ENCODE measurements at places on chromosomes 4 and X. TPM values are rescaled to one million over a fixed set of nuclear protein-coding genes. Genes with fewer than 3 reads are reported as not detected.

The LRIT3 gene
- total RNA-seq = 0.25 TPM

The CT45A10 gene
- total RNA-seq = not detected

DNA sequence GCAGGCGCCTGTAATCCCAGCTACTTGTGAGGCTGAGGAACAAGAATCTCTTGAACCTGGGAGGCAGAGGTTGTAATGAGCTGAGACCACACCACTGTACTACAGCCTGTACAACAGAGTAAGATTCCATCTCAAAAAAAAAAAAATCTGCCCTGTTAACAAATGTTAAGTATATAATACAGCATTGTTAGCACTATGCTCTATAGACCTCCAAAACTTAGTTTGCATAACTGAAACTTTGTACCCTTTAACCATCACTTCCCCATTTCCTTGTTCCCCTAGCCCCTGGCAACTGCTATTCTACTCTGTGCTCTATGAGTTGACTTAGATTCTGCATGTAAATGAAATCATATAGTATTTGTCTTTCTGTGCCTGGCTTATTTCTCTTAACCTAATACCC, 76.7 kb downstream of the TAB3 start:
- no peak overlapping the region for H3K27ac ChIP-seq
- no peak for DNase-seq
- H3K36me3 ChIP-seq = no peaks in the 10 kb centered on the region
- H3K27me3 ChIP-seq = no peaks in the 10 kb centered on the region

DNA sequence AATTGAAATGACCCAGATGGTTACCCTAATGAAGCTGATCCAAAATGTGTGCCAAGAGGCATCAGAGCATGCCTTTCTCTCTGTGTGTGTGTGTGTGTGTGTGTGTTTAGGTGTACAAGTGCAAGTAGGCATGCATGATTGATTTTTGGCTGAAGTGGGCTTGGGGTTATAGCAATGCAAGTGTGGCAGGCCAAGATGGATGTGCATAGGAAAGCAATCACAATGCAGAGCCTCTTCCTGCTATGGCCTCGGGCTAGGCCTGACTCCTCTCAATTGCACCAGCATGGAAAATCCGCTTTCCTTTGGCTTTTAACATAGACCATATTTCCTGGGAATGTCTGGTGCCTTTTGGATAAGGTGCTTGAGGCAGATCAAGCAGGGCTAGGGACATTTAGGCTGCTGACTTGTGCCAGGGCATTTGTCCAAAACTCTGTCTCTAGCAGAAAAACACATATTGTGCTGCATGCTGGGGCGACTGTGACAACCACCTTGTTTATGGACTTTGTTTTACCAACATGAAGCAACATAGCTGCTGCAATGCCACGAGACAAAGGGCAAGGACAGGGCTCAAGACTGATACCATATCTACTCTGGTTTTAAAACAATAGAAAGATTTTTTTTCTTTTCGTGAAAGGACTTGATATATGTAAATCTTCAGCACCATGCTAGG, 395.7 kb downstream of the RAPGEF2 start:
- no peak overlapping the region for H3K4me3 ChIP-seq
- peak; percentile 46 for DNase-seq
- no peaks in the 10 kb centered on the region for H3K36me3 ChIP-seq
- H3K27me3 ChIP-seq = no peaks in the 10 kb centered on the region
- H3K27ac ChIP-seq = no peak overlapping the region

- no peaks in the 10 kb centered on the region for H3K4me1 ChIP-seq
- H3K27ac ChIP-seq = no peak overlapping the region
- H3K4me3 ChIP-seq = no peak overlapping the region
- DNase-seq = no peak
Observed at GRCh38 chrX:71439420-71439819, 73.3 kb downstream of the TAF1 start.

GRCh38 chr4:7197910-7198309, 5.6 kb downstream of the SORCS2 start:
- no peak overlapping the region for H3K4me3 ChIP-seq
- H3K36me3 ChIP-seq = no peaks in the 10 kb centered on the region
- H3K27ac ChIP-seq = no peak overlapping the region
- DNase-seq = peak; percentile 52
- peaks cover 3% of the 10 kb centered on the region for H3K27me3 ChIP-seq
- H3K4me1 ChIP-seq = no peaks in the 10 kb centered on the region

The GABRE gene
- total RNA-seq = 16.6 TPM

The VSIG4 gene
- 80.0 TPM for total RNA-seq

- H3K4me3 ChIP-seq = no peak overlapping the region
- H3K4me1 ChIP-seq = no peaks in the 10 kb centered on the region
- no peaks in the 10 kb centered on the region for H3K36me3 ChIP-seq
- H3K27me3 ChIP-seq = no peaks in the 10 kb centered on the region
- no peak overlapping the region for H3K27ac ChIP-seq
Observed at GRCh38 chr4:55675196-55675793, 39.2 kb upstream of the NMU start.

The HTT gene
- 64.0 TPM for total RNA-seq

The TMEM35A gene
- total RNA-seq = 1.1 TPM

- H3K27me3 ChIP-seq = no peaks in the 10 kb centered on the region
- H3K36me3 ChIP-seq = no peaks in the 10 kb centered on the region
- no peak overlapping the region for H3K4me3 ChIP-seq
- no peak overlapping the region for H3K27ac ChIP-seq
- no peak for DNase-seq
Observed at GRCh38 chrX:68705986-68706385, 58.5 kb downstream of the STARD8 start.

DNA sequence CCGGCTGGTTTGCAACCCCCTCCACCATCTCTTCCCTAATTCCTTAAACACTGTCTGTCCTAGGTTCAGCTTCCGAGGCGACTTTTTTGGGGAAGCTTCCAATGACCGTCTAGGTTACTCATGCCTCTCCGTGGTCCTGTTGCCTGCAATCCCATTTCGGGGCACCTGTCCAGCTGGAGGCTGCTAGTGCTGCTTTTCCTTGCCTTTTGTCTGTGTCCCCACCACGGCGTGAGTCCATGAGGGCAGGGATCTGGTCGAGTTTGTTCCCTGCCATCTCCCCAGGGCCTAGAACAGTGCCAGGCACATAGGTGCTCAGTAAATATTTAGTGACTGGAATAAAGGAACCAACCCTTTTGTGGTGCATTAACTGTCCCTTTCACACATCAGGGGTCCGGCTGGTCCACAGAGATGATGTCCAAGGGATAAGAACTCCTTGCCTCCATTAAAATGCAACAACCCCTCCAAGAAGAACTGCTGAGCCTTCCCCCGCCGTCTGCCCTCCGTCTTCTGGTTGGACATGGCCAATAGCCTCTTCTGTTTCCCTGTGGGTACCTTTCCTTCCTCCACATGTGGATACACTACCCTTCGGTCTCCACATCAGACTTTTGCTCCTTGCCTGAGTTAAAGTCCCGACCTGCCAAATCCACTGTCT, 5.7 kb upstream of the SORCS2 start:
- no peak overlapping the region for H3K4me3 ChIP-seq
- H3K27ac ChIP-seq = no peak overlapping the region
- H3K27me3 ChIP-seq = peaks cover 2% of the 10 kb centered on the region
- no peaks in the 10 kb centered on the region for H3K4me1 ChIP-seq

The UGT2B11 gene
- total RNA-seq = not detected

The PLXNB3 gene
- total RNA-seq = 5.6 TPM

- H3K36me3 ChIP-seq = no peaks in the 10 kb centered on the region
- no peak overlapping the region for H3K27ac ChIP-seq
- H3K27me3 ChIP-seq = no peaks in the 10 kb centered on the region
- DNase-seq = no peak
- H3K4me1 ChIP-seq = peaks cover 8% of the 10 kb centered on the region
- no peak overlapping the region for H3K4me3 ChIP-seq
Observed at GRCh38 chr4:4990857-4991540, 28.3 kb downstream of the CYTL1 start.

The RAB40AL gene
- total RNA-seq = 1.1 TPM

DNA sequence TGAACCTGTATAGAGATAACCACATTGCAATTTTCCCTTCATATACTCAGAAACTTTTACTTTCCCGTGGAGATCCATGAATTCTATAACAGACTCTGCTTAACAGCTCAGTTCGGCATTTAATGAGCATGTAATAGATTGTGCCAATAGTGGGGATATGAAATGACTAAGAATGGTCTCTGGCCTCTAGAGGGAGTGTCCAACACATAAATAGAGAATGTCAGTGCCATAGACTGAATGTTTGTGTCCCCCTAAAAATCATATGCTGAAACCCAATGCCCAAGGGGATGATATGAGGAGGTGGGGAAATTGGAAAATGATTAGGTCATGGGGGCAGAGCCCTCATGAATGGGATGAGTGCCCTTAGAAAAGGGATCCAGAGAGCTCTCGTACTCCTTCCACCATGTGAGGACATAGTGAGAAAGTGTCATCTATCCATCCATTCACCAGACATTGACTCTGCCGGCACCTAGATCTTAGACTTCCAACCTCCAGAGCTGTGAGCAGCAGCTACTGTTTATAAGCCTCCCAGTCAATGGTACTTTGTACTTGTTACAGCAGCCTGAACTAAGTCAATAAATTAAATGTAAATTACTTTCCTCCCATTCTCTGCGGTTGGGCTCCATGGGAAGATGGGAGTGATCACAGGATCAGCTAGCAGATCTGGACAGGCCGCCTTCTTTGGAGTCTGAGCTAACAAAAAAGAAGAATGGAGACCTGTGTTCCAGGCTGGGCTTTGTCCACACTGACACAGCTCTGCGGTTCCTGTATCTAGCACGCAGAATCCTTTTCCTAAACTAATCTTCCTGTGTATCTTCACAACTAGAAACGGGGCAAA, 28.1 kb upstream of the HPSE start:
- no peak overlapping the region for H3K27ac ChIP-seq
- H3K27me3 ChIP-seq = no peaks in the 10 kb centered on the region
- H3K4me1 ChIP-seq = no peaks in the 10 kb centered on the region
- peak; percentile 75 for DNase-seq

DNA sequence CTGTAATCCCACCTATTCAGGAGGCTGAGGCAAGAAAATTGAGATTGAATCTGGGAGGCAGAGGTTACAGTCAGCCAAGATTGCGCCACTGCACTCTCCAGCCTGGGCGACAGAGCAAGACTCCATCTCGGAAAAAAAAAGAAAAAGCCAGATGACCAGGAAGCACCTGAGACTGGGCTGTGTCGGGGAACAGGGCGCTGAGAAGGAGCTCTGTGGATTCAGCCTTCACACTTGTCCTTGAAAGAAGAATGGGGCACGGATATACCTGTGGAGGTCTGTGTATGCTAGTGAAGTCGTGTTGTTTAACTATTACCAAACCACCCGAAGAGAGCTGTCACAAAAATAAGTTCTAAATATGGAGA, 39.3 kb upstream of the TADA2B start:
- H3K36me3 ChIP-seq = peaks cover 32% of the 10 kb centered on the region
- no peak overlapping the region for H3K27ac ChIP-seq
- H3K4me1 ChIP-seq = peaks cover 10% of the 10 kb centered on the region
- no peak overlapping the region for H3K4me3 ChIP-seq

GRCh38 chr4:7227008-7227407, 34.7 kb downstream of the SORCS2 start:
- H3K4me1 ChIP-seq = no peaks in the 10 kb centered on the region
- no peak overlapping the region for H3K4me3 ChIP-seq
- H3K27ac ChIP-seq = no peak overlapping the region
- no peaks in the 10 kb centered on the region for H3K36me3 ChIP-seq
- no peak for DNase-seq

DNA sequence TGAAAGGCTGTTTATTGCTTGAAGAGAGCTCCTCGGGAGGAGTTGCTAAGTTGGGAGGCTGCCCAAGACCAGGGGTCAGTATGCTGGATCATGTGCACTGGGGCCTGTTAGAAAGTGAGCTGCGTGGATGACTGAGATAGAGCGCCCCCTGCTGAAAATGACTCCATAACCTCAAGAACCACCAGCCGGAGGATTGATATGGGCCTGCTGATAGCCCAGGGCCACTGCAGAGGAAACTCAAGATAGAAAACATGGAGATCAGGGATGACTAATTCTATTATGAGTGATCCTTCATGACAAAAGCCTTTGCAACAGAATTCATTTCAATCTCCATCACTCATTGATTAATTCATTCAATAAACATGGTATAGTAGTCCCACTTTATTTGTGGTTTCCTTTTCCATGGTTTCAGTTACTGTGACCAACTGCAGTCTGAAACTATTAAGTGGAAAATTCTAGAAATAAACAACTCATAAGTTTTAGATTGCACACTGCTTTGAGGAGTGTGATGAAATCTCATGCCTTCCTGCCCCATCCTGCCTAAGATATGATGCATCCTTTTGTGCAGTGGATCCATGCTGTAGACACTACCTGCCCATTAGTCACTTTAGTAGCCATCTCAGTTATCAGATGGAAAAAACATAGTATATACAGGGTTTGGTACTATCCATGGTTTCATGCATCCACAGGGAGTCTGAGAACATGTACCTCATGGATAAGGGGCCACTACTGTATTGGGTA, 126.7 kb upstream of the MBNL3 start:
- no peaks in the 10 kb centered on the region for H3K4me1 ChIP-seq
- H3K36me3 ChIP-seq = no peaks in the 10 kb centered on the region

GRCh38 chrX:115372152-115372551, 82.6 kb downstream of the LUZP4 start:
- no peak overlapping the region for H3K27ac ChIP-seq
- DNase-seq = peak; percentile 69
- no peaks in the 10 kb centered on the region for H3K4me1 ChIP-seq
- no peaks in the 10 kb centered on the region for H3K36me3 ChIP-seq

GRCh38 chr4:159252491-159252890, 149.6 kb downstream of the RAPGEF2 start:
- H3K4me3 ChIP-seq = no peak overlapping the region
- no peak overlapping the region for H3K27ac ChIP-seq
- H3K4me1 ChIP-seq = peaks cover 4% of the 10 kb centered on the region
- no peaks in the 10 kb centered on the region for H3K36me3 ChIP-seq

DNA sequence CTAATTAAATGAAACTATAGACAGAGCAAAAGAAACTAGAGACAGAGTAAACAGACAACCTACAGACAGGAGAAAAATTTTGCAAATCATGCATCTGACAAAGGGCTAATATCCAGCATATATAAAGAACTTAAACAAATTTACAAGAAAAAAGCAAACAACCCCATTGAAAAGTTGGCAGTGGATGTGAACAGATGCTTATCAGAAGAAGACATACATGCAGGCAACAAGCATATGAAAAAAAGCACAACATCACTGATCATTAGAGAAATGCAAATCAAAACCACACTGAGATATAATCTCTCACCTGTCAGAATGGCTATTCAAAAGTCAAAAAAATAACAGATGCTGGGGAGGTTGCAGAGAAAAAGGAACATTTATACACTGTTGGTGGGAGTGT, 14.8 kb downstream of the ZNF280C start:
- no peak overlapping the region for H3K4me3 ChIP-seq
- DNase-seq = no peak

The P2RY4 gene
- 0.31 TPM for total RNA-seq

GRCh38 chr4:1168191-1169101, 3.9 kb downstream of the SPON2 start:
- no peak overlapping the region for H3K4me3 ChIP-seq
- H3K36me3 ChIP-seq = no peaks in the 10 kb centered on the region
- H3K27me3 ChIP-seq = peaks cover 9% of the 10 kb centered on the region
- peaks cover 19% of the 10 kb centered on the region for H3K4me1 ChIP-seq
- no peak overlapping the region for H3K27ac ChIP-seq

- H3K36me3 ChIP-seq = no peaks in the 10 kb centered on the region
- no peaks in the 10 kb centered on the region for H3K27me3 ChIP-seq
- no peak overlapping the region for H3K27ac ChIP-seq
- no peak for DNase-seq
- no peaks in the 10 kb centered on the region for H3K4me1 ChIP-seq
- H3K4me3 ChIP-seq = no peak overlapping the region
Observed at GRCh38 chr4:138832563-138832962, 183.0 kb upstream of the NOCT start.

The KLB gene
- not detected for total RNA-seq

Measured in kidney (tissue), 22 donors.